ENCODE measurements at places on chromosomes 1 and 21. TPM values are rescaled to one million over a fixed set of nuclear protein-coding genes. Genes with fewer than 3 reads are reported as not detected.

DNA sequence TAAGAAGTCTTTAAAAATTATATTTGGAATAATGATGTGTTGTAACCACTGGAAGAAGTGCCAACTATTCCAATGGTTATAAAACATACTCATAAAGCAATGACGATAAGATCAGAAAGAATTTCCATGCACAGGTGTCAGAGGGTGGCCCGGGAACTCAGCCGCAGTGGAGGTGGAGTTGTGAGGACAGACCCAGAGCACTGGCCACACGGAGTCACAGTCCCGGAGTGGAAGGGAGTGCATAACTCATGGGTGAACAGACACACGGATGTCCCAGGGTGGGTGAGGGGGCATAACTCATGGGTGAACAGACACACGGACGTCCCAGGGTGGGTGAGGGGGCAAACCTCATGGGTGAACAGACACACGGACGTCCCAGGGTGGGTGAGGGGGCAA, 2.5 kb downstream of the KRTAP10-4 start:
- DNase-seq = no peak

GRCh38 chr1:106222403-106222802, 834.1 kb upstream of the PRMT6 start:
- DNase-seq = peak; percentile 46

GRCh38 chr21:41798326-41798725, 31.5 kb upstream of the RIPK4 start:
- DNase-seq = no peak

PMF1 gene
- 47.7 TPM for polyA plus RNA-seq

GRCh38 chr1:151972542-151973248, 21.0 kb downstream of the S100A10 start:
- peak; percentile 95 for DNase-seq

- peak; percentile 73 for DNase-seq
Measured at GRCh38 chr1:7207875-7208646, 422.8 kb downstream of the CAMTA1 start.

FCGR1A gene
- polyA plus RNA-seq = not detected

GRCh38 chr1:63073309-63074306, 248.8 kb upstream of the FOXD3 start:
- DNase-seq = peak; percentile 20

GUCA2B gene
- polyA plus RNA-seq = not detected

- no peak for DNase-seq
Measured at GRCh38 chr1:230355128-230355527, 71.0 kb downstream of the PGBD5 start.

PRAMEF4 gene
- polyA plus RNA-seq = not detected

ERICH3 gene
- polyA plus RNA-seq = not detected

DNA sequence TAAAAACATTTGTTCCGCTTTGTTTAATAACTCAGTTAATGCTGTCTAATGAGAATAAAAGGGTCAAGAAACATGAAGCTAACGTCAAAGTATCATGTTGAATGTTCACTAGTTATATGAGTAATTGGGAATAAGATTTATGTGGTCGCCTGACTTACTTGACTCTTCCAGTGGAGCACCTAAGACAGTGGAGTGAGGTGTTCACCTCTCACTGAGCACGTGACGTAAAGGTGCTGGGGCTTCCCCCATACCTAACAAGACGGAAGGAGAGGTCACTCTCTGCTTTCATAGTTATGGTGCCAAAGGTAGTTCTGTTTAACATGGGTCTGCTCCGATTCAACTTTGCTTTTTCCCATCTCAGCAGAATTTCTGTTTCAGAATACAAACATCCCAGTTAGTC, 686 bp downstream of the KMO start:
- DNase-seq = no peak

NR5A2 gene
- not detected for polyA plus RNA-seq

DNA sequence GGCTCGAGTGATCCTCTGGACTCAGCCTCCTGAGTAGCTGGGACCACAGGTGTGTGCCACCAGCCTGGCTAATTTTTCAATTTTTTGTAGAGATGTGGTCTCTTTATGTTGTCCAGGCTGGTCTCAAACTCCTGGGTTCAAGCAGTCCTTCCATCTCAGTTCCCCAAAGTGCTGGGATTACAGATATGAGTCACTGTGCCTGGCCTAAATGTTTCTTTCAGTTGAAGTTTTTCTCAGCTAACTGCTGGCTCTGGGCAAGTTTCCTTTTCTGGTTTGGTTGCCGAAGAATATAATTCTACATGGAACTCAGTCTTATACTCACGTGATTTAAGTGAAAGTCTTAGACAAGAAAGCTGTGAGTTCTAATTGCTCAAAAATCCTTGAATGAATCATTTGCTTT, 57.0 kb downstream of the SASS6 start:
- DNase-seq = peak; percentile 4

FCRL6 gene
- polyA plus RNA-seq = not detected

PLEKHA6 gene
- polyA plus RNA-seq = 4.5 TPM

DNA sequence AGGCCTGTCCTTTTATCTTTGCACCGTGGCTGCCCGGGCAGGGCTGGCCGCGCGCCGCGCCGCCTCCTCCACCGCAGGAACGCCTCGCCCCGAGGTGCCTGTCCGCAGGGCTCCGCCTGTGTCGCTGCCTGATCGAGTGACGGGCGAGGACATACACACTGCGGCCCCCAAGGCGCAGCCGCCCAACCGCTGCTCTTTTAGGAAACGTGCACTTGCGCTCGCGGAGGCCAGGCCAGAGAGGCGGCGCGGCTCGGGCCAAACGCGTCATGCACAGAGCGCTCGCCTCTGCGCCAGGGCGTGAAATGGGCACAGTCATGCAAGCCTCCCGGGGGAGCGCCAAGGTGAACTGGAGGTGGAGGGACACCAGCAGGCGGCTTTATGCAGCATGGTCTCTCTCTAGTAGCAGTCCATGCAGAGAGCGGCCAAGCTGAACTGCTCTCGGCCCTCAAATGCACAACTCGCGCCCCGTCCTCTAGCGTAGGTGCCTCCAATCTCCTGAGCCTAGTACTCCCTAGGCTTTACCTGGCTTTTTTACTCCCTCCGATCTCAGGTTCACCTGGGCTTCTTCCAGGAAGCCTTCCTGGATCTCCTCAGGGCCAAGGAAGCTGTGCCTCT, 12.9 kb downstream of the TRABD2B start:
- no peak for DNase-seq

TENT5C gene
- 0.20 TPM for polyA plus RNA-seq

DNA sequence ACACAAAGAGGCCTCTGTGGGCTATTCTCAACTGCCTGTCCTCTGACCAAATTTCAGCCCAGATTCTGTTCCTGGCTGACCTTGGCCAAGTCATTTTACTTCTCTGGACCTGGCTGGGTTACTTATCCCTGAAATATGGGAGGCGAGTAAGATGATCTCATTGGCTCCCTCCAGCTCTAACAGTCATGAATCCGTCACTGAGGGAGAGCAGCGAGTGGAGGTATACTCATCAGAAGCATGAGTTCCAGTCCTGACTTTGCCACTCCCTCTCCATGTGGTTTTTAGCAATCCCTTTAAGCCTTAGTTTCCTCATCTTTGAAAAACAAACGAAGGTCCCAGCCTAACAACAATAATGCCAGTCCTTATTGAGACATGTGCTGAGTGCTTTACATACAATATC, 63.5 kb downstream of the CCDC185 start:
- DNase-seq = peak; percentile 12

GBP7 gene
- polyA plus RNA-seq = not detected

DNA sequence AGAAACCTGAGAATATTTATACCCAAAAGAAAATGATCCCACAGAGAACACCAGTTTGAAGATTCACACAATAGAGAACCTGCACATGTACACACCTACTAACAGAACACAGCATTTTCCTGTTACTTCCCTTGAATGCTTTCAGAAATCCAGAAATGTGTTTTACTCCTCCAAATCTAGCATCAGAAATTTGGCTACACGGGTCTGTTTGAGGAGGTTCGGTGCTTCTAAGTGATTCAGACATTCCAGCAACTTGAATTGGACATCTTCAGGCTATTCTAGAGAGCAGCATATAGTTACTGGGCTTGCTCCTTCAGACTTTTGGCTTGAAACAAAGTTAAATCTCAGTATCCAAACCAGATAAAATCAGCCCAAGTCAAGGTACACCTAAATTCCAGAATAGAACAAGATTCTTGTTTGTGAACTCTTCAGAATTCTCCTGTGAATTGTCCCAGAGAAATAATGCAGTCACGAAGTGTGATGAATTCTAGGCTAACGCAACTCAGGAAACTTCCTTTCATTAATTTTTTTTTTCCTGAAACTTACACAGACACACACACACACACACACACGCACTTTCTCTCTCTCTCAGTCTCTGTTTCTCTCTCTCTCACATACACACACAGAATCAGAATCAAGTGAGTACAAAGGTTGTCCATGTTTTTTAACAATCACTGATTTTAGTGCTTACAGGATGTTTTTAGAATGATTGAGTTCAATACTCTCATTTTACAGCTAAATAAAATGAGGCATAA, 278.4 kb upstream of the SNX7 start:
- DNase-seq = peak; percentile 27

DNA sequence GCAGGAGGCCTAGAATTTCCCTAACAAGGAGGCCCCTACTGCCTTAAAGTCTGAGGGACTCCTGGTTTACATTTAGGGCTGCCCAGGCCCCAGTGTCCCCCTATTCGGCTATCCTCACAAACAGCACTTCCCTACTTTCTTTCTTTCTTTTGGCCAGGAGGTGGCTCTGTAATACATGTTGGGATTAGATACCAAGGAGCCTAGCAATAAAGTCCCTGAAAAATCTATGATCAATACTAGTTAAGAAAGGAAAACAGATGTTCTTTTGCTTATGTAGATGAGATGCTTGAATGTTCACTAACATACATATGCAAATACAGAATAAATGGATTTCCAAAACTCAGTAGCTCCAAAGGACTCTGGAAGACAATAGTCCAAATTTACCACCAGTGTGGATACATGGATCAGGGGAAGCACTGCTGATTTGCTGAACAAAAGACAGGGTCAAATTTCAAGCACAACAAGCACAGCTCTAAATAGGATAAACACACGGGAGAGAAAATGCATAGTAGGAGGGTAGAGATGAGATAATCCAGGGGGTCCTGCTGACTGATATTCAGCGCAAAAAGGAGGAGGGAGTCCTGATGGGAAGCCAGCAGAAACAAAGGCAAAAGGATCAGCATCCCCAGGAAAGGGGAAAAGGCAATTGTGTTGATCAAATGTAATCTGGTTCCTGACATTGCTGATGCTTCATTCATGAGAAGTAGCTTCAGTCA, 240.0 kb downstream of the NUF2 start:
- DNase-seq = peak; percentile 45

FCRL2 gene
- not detected for polyA plus RNA-seq

DNA sequence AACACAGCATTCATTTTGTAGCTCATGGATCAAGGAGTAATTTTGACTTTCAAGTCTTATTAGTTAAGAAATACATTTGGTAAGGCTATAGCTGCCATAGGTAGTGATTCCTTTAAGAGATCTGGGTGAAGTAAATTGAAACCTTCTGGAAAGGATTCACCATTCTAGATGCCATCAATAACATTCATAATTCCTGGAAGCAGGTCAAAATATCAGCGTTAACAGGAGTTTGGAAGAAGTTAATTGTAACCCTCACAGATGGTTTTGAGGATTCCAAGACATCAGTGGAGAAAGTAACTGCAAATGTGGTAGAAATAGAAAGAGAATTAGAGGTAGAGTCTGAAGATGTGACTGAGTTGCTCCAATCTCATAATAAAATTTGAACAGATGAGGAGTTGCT, 216.6 kb downstream of the GREM2 start:
- no peak for DNase-seq

- DNase-seq = peak; percentile 92
Measured at GRCh38 chr1:39799770-39800470, 11.3 kb upstream of the BMP8B start.

UTS2 gene
- polyA plus RNA-seq = not detected

DNA sequence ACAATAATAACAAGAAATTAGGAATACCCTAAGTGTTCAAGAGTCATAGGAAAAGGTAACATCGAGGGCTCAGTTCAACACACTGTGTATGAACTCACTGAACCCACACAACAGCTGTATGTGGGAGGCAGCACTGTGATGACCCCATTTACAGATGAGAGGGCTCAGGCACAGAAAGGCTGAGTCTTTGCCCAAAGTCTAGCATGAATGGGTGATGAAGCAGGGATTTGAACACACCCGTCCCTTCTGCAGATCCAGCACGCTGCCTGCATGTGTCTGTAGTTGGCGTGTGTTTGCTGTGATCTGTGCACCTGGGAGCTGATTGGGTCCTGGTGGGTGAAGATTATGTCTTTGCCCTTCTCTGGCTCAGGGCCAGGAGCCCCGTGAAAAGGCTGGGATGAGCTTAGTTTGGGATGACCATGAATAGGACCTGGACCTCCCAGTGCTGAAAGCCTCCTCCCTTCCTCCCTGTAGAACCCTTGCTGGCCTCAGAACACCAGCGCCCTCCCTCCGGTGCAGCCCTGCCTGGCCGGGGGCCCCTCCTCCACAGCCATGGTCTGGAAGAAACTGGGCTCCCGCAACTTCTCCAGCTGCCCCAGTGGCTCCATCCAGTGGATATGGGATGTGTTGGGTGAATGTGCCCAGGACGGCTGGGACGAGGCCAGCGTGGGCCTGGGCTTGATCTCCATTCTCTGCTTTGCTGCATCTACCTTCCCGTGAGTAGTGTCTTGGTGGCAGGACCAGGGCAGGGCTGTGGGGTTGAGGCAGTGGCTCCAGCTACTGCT, 5.2 kb downstream of the SLC66A1 start:
- DNase-seq = no peak

DNA sequence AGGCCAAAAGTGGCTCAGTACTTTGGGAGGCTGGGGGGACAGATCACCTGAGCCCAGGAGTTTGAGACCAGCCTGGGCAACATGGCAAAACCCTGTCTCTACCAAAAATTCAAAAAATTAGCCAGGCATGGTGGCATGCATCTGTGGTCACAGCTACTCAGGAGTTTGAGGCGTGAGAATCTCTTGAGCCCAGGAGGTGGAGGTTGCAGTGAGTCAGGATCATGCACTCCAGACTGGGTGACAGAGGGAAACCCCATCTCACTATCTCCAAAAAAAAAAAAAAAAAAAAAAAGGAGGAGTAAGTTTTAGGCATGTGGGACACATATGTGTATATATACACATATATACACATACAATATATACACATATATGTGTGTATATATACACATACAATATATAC, 165.3 kb upstream of the DPYD start:
- peak; percentile 80 for DNase-seq

- peak; percentile 75 for DNase-seq
Measured at GRCh38 chr1:17119076-17119772, at the start of gene PADI2. PADI2 (minus strand) TSS chr1:17119451; CDS start chr1:17119371, 80 bp downstream.

HMCN1 gene
- polyA plus RNA-seq = 2.1 TPM

- peak; percentile 71 for DNase-seq
Measured at GRCh38 chr21:16279731-16280581, 550.2 kb downstream of the USP25 start.

AKNAD1 gene
- not detected for polyA plus RNA-seq

DNA sequence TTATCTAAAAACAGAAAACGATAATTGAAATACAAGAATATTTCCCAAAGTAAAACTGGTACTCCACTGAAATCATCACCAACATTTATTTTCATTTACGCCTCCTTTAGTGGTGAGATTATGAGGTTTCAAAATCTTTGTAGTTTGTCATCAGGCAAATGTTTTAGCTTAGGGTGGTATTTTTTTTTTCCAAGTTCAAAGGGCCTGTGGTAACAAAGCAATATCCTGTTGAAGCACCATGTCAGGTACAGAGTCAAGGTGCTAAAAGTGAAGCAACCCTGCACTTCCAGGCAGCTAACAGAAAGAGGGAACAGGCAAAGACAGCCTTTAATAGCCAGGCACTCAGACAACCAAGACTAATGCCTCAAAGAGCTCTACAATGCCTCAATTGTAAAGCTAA, 89.2 kb downstream of the JAK1 start:
- DNase-seq = no peak

- DNase-seq = no peak
Measured at GRCh38 chr1:22291057-22291456, 148.2 kb upstream of the WNT4 start.

Data from GM23248 (cell line).